ENCODE measurements at places on chromosomes 4 and X.

DNA sequence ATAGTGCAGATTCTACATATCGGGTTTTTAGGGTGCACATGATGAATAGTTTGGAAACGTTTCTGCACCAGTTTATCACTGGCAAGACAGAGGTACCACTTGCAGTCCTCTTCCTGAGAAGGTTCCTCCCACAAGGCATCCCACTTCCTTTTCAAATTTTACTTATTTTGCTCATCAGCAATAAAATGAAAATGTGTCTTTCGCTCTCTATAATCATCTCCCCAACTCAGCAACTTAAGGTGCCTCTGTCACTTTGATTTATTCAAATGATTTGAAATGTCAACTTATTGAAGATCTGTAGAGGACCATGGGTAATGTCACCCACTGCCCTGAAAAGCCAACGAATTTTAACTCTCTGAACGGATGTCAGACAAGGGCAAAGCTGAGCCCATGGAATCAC is 53.2 kb downstream of the VGLL1 start:
- no peak for DNase-seq

- DNase-seq = no peak
These were observed 205.1 kb downstream of the RASL11B start for GRCh38 chr4:53067125-53067802.

- no peak for DNase-seq
These were observed 215.4 kb downstream of the KDR start for GRCh38 chr4:54909961-54910360.

DNA sequence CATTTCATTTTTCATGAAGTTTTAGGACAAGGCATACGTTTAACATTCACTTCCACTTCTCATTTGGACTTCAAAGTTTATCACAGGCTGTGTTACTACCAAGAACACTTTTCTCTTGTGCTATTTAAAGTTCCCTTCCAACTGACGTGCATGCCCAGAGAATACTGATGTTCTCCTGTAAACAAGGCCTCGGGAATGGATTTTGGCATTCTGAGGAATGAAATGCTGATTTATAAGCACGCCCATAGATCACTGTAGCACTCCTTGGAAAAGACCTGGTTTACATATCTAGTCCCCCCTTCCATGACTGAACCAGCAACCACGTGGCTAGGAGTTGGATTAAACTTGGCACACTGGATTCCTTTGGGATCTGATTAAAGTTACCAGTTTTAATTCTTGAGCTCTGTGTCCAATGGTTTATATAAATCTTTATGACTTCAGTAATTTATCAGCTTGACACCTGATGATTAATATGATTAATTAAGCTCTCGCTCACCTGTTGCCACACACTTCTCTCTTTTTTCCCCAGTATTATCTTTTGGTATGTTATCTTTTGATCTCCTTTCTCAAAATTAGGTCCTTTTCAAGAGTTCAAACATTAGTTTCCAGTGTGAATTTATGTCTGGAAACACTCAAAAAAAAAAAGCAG is 122.4 kb upstream of the HAND2 start:
- no peak for DNase-seq

DNA sequence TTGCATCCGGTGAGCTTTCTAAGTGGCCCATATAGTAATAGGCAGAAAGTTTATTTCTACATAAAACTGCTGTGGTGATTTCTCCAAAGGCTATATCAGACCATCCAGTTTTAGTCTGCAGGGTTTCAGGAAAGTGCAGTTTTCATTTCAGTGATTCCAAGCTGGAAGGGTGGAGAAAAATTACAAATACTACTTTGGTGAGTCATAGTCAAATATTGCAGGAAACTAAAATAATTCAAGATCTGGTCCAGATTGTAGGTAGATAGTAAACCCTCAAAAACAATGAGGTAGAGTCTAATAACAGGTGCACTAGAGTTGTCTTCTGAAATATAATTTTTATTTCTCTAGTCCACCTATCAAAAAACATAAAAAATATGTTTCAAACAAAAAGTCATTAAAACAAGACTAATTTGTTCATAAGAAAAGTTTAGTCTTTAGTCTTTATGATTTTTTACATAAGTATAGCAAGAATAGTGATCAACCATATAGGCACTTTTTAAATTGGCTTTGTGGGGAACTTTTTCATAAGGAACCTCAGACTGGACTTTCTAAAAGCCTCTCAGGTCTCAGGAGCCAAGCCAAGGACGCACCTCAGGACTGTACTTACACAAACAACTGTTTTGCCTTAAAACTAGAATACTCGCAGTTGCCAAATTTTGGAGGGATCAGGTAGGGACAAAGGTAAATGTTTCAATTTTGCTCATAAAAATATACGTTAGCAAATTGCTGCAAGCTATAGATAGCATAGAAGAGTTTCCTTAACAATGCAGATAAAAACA is 101.8 kb upstream of the TLR3 start:
- no peak for DNase-seq

DNA sequence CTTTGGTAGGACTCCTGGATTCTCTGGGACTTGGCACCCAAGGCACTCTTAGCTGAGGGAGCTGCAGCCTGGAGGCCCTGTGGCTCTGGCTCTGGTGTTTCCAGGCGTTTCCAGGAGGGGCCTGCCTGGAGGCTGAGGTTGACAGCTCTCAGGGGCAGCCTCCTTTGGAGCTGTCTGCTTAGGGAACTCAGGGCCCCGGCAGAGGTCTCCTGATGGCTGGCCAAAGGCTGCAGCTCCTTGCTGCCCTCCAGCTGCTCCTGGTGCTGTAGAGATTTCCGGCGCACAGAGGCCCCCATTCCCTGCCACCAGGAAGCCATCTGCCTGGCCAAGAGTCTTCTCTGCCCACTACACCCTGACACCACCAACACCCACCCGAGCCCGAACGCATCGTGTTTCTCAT is 25.3 kb upstream of the ARHGEF38 start:
- DNase-seq = no peak

GRCh38 chr4:176614793-176615192 is 177.9 kb downstream of the VEGFC start:
- DNase-seq = no peak

DNA sequence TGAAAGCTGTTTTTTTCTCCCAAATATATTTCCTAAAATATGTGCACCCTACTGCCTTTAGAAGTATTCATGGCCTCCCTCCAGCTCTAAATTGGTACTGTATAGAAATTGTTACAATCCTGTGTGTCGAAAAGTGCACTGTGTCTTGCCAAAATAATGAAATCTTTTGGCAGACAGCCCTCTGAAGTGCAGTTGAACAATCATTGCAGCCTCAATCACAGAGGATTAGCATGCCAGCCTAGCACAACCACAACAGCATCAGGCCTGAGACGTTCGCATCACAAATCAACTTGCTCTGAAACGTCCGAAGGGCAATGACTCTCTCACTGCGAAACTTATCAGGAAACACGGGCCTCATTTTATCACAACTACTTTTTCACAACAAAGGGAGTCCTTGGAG is 99.0 kb downstream of the ANOS1 start:
- DNase-seq = no peak

DNA sequence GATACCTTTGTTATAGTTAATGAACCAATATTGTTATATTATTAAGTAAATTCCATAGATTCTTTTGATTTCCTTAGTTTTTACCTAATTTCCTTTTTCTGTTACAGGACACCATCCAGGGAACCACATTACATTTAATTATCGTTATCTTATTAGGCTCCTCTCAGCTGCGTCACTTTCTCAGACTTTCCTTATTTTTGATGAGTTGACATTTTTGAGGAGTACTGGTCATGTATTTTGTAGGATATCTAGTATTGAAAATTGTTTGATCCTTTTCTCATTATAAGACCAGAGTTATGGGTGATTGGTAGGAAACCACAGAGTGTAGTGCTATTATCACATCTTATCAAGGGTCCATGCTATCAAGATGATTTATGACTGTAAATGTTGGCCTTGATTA is 319.7 kb downstream of the NKX6-1 start:
- no peak for DNase-seq

- DNase-seq = no peak
These were observed 45.2 kb downstream of the C4orf50 start for GRCh38 chr4:5973033-5973432.

DNA sequence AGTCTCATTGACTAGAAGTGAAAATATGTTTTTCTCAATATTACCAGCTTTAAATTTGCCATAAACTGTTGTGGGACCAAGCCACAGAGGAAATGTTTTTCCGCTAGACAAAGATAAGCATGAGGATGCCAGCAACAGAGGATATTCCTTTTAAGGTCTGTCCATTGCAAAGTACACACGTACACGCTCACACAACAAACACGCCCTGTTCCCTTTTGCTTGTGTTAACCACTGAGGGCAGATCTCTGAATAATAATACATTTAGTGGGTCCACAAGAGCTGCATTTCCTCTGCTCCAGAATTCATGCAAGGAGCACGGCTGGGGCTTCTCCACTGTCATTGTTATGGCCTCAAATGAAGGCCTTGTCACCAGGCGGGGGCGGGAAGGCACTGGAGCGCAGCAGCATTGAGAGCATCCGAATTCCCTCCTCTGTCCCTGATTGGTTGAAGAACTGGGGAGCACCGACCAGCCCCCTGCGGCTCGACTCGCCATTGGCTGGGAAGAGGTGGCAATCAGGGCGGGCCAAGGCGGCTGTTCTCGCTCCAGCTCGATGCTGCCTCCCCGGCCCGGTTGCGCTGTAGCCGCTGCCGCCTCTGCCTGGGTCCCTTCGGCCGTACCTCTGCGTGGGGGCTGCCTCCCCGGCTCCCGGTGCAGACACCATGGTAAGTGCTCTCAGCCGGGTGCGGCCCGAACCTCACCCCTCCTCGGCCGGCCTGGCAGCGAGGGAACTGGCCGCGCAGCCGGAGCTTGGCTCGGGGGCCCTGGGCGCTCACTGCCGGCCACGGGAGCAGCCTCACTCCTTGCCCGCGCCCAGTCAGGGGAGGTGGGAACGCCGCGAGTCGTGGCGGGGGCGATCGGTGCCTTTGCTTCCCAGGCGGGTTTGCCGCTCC is at the start of gene GUCY1B1:
Gene GUCY1B1, plus strand, starts transcription at position 541 of the 891 bp plus-strand sequence. Its CDS starts 120 bp downstream, at position 661.
- DNase-seq = peak; percentile 84

GRCh38 chrX:72714478-72714916 is 391 bp upstream of the PHKA1 start:
- peak; percentile 75 for DNase-seq

- DNase-seq = no peak
These were observed 179.8 kb downstream of the SPCS3 start for GRCh38 chr4:176499518-176499917.

- no peak for DNase-seq
These were observed 184.9 kb upstream of the PCDH7 start for GRCh38 chr4:30535255-30535654.

- no peak for DNase-seq
These were observed 42.6 kb downstream of the TMEM165 start for GRCh38 chr4:55438314-55438713.

DNA sequence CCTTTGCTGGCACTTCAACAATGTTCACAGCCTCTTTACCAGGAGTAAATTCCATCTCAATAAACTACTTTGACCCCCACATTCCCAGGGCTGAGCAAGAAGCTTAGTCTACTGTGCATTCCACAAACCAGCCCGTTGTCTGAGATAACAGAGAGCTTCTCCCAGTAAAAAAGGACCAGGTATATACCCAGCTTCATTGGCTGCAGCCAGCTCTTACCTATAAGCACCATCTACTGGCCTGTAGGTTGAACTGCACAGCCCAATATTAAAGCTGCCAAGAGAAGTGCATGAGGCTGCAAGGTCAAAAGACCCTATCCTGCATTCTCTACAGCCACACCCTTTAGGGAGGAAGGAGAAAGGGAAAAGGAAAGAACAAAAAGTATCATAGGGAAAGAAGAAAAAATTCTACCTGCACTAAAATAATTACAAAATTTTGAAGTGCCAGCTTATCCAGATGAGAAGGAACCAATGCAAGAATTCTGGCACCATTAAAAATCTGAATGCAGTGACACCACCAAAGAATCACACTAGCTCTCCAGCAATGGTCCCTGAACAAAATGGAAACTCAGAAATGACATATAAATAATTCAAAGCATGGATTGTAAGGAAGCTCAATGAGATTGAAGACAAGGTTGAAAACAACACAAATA is 45.7 kb upstream of the INTU start:
- DNase-seq = peak; percentile 73

- DNase-seq = peak; percentile 82
These were observed at the start of gene FAAH2 for GRCh38 chrX:57286507-57287251. FAAH2 (plus strand) TSS chrX:57286706; CDS start chrX:57286826, 120 bp downstream.

- DNase-seq = peak; percentile 74
These were observed 460.3 kb downstream of the SPRY1 start for GRCh38 chr4:123856689-123857545.

GRCh38 chr4:1402516-1403091 is 3.6 kb downstream of the NKX1-1 start:
- no peak for DNase-seq

- peak; percentile 91 for DNase-seq
These were observed 777 bp upstream of the EOLA2 start for GRCh38 chrX:149938881-149939654.

DNA sequence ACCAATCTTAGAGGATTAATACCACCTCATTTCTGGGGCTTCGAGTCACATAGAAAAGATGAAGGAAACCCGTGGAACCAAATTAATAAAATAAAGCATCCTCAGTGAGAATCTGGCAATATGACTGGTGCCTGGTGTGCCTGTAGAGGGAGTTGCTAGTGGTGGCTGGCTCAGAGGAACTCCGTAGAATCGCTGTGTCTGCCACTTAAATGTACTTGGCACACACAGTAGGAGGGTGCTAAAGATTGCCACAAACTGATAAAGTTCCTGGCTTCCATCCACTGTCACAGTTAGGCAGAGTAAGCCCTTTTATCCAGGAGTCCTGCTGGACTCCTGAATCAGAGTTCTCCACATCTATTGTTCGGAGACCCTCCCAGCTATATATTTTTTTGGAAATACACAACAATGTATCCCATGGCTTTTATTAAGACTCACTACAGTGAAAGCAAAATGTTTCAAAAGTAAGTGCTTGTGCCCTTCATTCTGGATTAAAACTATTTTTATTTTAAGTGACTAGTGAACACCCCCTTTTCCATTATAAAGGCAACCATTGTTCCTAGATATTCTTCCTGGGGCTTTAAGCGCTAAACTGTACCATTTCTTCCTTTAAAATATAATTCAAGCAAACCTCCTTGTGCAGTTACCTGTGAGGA is 56.6 kb downstream of the KIF4A start:
- DNase-seq = no peak

DNA sequence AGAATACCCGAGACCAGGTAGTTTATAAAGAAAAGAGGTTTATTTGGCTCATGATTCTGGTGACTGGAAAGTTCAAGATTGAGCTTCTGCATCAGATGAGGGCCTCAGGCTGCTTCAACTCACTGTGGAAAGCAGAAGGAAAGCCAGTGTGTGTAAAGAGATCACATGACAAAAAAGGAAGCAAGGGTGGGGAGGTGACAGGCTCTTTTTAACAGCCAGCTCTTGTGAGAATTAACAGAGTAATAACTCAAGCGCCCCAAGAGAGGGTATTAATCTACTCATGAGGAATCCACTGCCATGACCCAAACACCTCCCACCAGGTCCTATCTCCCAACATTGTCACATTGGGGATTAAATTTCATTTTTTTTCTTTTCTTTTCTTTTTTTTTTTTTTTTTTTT is 6.3 kb upstream of the YIPF6 start:
- peak; percentile 8 for DNase-seq

Measured in OCI-M1 (cell line).